ENCODE measurements at places on chromosomes 7 and 10.

- DNase-seq = no peak
Measured at GRCh38 chr10:13955409-13956068, 368.8 kb downstream of the PRPF18 start.

DNA sequence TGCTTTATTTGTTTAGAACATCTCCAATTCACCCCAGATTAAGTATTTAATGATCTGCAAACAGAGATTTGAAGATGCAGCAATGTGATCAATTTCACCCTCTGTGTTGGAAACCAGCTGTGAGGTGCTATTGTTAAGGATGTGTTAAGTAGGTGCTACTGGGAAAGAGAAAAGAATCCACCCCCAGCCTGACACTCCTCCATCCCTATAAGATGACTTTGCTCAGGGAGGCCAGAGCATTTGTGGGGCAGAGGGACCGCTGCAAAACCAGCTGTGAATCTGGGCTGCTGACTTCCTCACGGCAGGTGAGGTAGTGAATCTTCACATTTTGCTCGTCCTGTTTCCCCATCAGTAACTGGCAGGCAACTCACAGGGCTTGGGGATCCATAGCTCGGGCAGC lies 297.5 kb downstream of the GFRA1 start:
- no peak for DNase-seq

GRCh38 chr10:86944471-86944870 lies 12.9 kb downstream of the MMRN2 start:
- no peak for DNase-seq

GRCh38 chr10:129421399-129422010 lies 45.5 kb upstream of the MGMT start:
- no peak for DNase-seq

DNA sequence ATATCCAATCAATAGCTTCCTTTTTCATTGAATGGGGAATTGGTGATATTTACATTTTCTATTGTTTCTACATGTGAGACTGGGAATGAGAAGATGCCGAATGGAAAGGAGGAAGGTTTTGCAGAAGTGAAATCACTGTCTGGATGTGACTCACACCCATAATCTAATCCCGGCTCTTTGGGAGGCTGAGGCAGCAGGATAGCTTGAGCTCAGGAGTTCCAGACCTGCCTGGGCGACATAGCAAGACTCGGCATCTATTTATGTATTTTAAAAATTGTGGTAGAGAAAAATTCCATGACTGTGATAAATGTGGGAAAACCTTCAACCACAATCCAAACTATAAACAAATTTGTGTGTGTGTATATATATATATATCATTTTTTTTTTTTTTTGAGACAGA lies 10.9 kb upstream of the FIS1 start:
- no peak for DNase-seq

- no peak for DNase-seq
Measured at GRCh38 chr10:113045147-113046055, 95.4 kb downstream of the TCF7L2 start.

GRCh38 chr7:152975076-152975475 lies 215.5 kb downstream of the ACTR3B start:
- DNase-seq = peak; percentile 22

GRCh38 chr7:114783508-114783907 lies 138.4 kb upstream of the MDFIC start:
- DNase-seq = no peak

DNA sequence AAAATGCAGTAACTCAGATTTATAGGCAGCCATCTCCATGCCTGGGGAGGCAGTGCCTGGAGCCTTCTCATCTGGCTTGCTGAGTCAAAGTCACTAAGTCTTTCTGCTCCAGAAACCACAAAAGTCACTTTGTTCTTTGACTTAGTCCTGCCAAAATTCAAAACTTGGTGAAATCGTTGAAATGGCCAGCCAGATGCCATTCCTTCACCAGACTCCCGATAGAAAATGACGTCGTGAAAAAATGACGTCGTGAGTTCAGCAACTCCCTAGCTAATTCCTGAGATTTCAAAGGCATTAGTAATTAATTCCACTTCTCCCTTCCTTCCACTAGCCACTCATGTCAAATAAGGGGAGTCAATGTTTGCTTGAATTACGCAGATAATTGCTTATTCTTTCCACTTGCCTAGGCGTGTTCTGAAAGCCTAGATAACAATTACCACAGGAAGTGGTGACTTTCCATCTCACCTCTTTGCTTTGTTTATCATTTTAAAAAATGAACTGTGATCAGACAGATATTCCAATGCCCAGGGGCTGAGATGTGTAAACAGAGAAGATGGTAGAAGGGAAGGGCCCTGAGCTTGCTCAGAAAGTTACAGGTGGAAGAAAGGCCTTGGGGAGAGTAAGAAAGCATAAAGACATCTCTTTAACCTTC lies 48.5 kb upstream of the OSBPL3 start:
- DNase-seq = no peak

- DNase-seq = no peak
Measured at GRCh38 chr7:30447466-30447865, 31.1 kb downstream of the NOD1 start.

Data from WERI-Rb-1 (cell line).